Stimulated activated CD4-positive, alpha-beta T cell treated with anti-CD3 and anti-CD28 coated beads, Interleukin-12 subunit alpha, Interleukin-12 subunit beta, amount 100 ng/mL, for 24 hours (primary cell): ENCODE measurements at places on chromosomes 3 and 15.

DNA sequence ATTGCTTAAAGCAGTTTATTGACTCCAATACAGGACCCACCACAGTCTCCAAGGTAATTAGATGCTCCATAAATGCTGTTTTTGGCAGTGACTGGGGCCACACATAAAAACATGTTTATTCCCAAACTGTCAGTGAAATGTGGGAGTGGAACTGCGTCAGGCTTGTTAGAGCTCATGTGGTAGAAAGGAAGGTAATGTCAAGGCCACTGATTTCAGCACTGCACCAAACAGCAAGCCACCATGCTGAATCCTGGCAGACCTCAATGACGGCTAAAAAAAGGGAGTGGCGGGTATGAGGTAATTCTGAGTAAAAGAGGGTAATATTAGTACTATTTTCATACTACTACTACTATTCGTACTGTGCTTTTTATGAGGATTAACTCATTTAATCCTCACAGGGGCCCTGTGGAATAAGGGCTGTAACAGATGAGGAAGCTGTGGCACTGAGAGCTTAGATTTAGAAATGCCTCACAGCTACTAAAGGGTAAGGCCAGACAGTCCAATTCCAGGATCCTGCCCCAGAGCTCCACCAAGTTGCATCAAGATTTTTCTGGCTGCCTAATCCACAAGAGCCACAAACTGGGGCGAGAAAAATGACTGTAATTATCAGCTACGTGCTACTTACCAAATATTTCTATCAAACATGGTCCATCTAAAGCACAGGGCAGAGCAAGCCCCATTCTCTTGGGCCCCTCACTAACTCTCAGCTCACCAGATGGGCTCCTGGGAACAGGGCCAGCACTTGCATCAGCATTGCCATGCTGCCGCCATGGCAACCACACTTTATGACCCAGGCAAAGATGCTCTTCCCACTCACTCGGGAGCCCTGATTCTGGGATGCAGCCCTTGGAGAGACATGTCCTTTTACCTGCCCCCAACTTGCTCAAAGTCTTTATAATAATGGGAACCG is 83.6 kb upstream of the SPATA12 start:
- no peak for DNase-seq

- DNase-seq = no peak
Observed at GRCh38 chr15:99052205-99052604, 44.6 kb upstream of the PGPEP1L start.

- no peak for DNase-seq
Observed at GRCh38 chr15:49990835-49991545, 128.0 kb downstream of the ATP8B4 start.

GRCh38 chr15:71231758-71232157 is 116.5 kb downstream of the THSD4 start:
- no peak for DNase-seq

GRCh38 chr15:70214941-70215635 is 117.4 kb upstream of the TLE3 start:
- no peak for DNase-seq

DNA sequence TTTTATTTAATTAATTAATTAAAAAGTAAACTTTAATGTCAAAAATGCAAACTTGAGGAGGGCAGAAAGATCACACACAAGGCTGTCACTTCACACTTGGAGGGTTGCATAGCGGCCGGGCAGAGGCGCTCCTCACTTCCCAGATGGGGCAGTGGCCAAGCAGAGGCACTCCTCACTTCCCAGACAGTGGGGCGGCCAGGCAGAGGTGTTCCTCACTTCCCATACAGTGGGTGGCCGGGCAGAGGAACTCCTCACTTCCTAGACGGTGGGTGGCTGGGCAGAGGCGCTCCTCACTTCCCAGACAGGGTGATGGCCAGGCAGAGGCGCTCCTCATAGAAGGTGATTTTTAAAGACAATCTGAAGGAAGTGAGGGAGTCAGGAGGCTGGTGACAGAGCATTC is 277.5 kb downstream of the PDCD6IP start:
- no peak for DNase-seq

DNA sequence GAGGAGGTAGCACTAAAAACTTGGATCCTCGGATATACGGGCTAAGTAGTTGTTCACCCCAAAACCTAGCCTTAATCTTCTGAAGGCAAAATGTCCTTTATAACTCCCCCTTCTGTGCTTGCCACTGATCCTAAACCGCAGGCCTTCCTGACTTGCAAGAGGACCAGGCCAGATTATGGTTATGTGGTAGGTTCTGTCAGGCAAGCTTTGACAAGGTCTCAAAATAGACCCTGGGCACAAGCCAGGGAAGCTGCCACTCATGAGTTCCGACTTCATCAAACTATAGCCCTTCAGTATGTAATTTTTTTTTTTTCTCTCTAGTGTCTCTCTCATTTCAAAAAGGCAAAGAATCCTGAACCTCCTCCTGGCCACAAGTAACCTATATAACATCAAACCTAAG is 3.2 kb downstream of the LRRFIP2 start:
- DNase-seq = no peak

DNA sequence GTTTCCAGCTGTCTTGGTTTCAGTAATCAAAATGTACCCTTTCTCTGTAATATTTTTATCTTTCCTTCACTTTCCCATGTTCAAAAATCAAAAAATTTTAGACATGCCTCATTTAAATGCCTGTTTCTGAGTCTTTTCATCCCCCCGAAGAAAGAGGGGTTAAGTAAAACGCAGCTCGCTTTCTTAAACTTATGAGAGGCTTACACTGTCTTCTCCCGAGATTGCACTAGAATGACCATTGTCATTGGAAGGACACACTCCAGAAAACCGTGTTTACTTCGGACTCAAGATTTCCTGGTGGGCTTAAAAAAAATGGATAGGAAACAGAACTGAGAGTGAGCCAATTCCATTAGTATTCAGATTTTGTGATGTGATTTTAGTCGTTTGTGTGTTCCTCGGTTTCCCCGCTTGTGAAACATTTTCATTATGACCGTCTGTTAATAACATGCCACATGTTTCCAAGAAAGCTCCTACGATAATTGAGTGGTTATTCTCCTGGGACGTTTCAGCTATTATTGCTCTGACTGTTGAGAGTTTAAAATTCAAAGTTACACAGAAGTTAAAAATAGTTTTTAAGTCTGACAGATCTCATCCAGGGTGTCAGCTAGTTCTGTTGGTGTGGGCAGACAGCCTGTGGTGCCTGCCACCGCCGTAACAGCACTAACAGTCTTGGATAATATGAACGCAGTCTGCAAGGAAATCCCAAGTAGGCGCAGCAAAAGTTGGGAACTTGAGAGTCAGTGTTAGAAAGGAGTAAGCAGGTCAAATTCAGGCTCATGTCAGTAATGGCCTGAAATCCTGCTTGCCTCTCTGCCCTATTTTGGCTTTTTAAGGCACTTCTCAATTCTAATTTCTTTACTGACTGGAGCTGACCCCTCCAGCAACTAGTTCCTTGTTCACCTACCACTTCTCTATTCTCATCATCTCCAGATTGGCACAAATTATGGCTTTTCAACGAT is 1.5 kb downstream of the CRYBG3 start:
- no peak for DNase-seq

DNA sequence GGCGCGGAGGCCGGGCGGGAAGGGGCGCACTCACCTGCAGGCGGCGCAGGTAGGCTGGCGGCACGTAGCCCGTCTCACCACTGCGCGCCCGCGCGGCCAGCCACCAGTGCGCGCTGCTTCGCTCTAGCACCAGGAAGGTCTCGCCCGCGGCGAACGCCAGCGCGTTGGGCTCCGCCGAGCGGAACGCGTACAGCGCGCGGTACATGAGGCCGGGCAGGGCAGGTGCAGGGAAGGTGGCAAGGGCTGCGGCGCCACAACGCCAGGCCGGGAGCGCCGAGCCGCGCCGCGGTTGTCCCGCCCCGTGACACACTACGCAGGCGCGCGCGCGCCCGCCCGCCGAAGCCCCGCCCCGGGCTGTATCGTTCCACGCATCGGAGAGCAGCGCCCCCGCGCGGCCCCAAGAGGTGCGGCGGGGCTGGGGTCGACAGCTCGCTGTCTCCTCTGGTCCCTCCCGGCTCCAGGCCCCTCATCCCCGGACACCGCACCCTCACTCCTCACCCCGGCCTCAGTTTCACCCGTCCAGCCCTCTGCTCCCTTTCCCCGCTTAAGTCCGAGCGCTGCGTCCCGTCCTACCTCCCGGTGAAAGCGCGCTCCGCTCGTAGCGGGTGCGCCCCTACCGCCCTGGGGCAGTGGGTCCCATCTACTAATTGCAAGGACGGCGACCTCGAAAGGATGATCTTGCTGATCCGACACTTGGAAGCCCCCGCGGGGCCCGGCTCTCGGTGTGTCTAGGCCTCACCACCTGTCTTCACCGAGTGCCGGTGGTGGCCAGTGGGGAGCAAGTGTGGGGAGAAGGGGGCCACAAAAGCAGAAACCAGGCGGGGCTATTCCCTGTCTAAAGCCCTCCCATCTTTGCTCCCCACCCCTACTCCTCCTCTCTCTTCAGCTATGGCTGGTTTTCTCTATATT is at the start of gene NCKIPSD:
TSS of gene NCKIPSD (minus strand) at position 313 of the 909 bp plus-strand sequence. CDS start at position 205, 108 bp downstream.
- DNase-seq = peak; percentile 84

DNA sequence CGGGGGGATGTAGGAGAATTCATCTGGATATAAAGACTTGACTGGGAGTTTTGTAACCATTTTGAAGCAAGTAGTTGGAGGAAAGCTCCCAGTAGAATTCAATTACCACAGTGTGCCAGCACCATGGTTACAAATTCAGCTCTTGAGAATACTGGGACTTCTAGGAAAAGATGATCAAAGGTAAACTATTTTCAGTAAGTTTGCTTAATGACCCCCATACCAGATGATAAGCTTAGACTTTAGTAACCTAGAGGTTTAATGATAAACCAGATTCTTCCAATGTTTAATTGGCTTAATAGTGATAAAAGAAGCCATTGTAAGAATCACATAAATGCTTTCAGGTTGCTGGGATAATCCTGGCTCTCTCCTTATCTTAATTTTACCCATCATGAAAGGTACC is 22.3 kb downstream of the AP4E1 start:
- no peak for DNase-seq

DNA sequence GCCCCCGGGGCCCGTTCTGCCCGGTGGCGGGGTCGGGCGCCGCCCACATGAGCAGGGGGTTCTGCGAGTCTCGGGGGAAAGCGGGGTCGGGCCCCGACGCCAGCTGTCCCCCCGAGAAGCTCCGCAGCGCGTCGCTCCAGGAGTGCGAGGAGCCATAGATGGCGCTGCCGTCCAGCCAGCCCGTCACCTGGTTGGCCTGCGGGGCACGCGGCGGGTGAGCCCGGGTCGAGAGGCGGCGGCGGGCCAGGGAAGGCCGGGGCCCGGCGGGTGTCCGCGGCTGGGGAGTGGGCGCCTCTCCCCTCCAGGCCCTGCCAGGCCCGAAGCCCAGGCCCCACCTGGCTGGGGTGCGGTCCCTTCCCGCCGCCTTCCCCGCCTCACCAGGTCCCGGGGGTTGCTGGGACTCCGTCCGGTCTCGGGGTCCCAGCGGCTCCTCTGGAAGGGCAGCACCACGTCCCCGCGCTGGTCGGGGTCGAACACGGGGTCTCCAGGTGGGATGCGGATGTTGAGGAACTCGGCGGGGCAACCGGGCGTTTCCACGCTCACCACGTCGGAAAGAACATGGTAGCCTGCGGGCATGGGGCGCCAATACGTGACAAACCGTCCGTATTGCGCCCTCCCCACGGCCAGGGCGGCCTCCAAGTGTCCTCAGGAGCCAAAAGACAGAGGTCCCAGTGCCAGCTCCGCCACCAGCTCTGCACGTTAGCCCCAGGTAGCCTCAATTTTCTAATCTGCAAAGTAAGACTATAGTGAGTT is 2.4 kb downstream of the DUOX2 start:
- no peak for DNase-seq

DNA sequence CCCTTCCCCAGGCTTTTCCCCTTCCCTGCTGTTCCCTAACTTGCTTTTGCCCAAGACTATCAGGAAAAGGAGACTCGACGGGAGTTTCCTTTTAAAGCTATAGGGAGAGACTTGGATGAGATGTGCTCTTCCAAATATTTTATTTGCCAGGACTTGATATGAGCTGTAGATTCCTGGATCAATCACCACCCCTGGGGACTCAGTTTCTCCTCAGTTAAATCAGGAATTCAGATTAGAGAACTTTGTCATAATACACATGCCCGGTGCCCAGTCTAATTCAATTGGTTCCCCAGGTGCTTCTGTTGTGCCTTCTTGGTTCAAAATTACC is 46.6 kb downstream of the SMAD6 start:
- DNase-seq = no peak

- DNase-seq = no peak
Observed at GRCh38 chr3:6791161-6791560, 69.8 kb upstream of the GRM7 start.

- DNase-seq = no peak
Observed at GRCh38 chr3:64161481-64161952, 63.7 kb downstream of the PRICKLE2 start.

GRCh38 chr3:189655617-189656016 is 24.4 kb downstream of the TP63 start:
- no peak for DNase-seq

- DNase-seq = no peak
Observed at GRCh38 chr15:23073890-23074646, 34.7 kb upstream of the TUBGCP5 start.

- no peak for DNase-seq
Observed at GRCh38 chr3:151460228-151460627, 633 bp downstream of the IGSF10 start.

- DNase-seq = no peak
Observed at GRCh38 chr15:99986297-99987118, 253.3 kb upstream of the LYSMD4 start.

- DNase-seq = no peak
Observed at GRCh38 chr3:33231756-33232465, 13.3 kb upstream of the SUSD5 start.
